CD4-positive, alpha-beta T cell treated with Interleukin-15 for 1 hour (primary cell): ENCODE measurements at places on chromosomes 16 and 17.

DNA sequence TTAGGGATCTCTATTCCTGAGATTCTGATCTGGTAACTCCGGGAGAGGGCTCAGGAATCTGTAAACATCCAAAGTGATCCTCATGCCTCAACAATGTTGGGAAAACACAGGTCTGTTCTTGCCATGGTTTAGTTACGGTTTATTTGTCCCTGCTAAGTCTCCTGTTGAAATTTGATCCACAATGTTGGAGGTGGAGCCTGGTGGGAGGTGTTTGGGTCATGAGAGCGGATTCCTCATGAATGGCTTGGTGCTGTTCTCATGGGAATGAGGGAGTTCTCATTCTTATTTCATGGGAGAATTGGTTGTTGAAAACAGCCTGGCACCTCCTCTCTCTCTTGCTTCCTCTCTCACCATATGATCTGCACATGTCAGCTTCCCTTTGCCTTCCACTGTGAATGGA is 608.6 kb upstream of the GOT2 start:
- no peak for DNase-seq

GRCh38 chr17:65467156-65467555 is 94.3 kb downstream of the AXIN2 start:
- DNase-seq = no peak

- no peak for DNase-seq
These were observed 8.9 kb upstream of the NDEL1 start for GRCh38 chr17:8426802-8427201.

DNA sequence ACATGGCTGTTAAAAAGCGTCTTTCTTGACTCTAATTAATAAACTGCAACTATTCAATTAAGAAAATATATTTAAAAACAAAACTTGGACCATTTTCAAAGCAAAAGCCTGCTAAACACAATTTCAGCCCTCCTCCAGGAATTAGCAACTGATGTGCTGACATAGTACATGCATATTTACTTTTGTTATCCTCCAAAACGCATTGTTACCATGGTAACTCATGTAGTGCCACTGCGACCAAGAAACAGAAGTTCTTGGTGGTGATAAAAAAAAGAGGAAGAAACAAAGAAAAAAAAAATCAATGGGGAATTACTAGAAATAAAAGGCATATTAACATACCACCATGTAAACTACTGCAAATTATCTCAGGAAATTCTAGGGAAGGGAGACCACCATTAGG is 793.4 kb upstream of the CDH8 start:
- DNase-seq = no peak

GRCh38 chr17:5468075-5468473 is 708 bp downstream of the DHX33 start:
- DNase-seq = no peak

- DNase-seq = no peak
These were observed 109.0 kb downstream of the SYCE1L start for GRCh38 chr16:77308163-77308561.

DNA sequence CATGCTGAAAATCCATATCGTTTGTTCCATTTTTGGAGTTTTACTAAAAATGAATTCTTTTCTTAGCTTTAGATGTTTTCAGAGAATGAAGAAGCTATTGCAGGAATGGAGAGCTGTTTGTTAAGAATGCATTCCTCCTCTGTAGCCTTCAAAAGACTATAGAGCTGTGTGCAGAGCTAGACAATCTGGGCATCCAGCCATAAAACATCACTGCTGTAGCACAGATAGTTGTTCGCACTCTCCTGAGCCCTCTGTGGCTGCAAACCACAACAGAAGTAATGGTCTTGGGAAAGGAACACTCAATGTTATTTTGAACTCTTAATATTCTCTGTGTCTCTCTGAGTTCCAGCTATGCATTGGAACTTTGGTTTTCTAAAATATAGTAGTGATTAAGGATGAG is 4.9 kb downstream of the TNRC6C start:
- peak; percentile 56 for DNase-seq

- DNase-seq = no peak
These were observed 13.4 kb upstream of the NLK start for GRCh38 chr17:28029044-28029443.

DNA sequence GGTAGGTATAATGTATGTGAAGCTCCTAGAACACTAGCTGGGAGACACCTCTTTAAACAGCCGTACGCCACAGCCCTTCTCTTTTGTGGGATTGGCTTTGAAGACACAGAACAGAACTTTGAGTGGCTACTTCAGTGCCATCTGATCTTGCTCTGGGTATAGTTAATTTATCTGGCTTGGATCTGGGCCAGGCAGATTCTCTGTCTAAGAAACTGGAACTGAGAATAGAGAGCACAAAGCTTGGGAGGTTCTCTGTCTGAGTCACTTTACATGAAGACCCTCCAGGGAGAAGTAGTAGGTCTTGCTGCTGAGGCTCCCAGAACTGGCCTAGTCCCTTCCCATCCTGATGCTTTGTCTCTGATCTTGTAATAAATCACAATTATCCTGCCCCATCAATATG is 721.0 kb upstream of the KIF2B start:
- DNase-seq = no peak

DNA sequence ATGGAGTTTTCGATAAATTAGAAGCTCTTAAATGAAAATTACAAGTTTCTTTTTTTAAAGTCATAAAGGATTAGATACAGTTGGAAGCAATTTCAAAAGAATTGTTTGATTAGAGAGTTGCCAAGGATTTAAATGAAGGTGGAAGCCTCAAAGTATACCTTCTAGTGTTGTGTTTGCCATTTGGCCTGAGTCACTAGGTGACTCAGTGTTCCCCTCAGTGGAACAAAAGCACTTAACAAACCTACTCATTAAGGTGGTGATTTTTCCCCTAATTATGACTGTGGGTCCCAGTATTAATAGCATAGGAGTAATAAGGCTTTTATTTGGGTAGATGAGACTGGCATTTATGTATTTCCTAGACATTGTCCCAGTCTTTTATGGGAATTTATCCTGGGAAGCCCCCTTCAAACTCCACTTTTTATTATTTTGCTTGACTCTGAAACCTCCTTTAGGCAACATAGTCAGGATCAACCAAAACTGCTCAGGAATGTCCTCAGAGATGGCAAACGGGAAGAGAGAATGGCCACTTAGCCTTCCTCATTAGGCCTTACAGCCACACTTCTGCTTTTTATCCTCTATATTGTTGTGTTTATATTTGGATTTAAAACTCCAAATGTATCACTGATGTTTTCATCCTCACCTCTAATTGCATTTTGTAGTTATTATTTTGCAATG is 161.0 kb downstream of the FTO start:
- DNase-seq = no peak

DNA sequence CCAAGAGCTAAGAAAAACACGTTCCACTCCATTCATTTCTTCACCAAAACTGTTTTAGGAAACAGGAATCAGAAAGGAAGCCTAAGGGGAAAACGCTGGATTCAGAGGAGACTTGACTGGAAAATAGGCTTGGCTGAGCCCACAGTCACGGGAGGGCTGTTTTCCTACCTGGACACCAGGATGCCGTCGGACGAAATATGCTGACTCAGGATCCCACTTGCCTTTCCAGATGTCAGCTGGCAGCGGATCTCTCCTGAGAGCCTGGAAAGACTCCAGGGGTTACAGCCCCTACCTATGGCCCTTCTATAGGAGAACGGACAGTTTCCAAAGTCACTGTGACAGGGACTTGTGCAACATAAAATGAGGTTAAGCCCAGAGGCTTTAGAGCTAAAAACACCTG is 245.1 kb downstream of the C16orf95 start:
- DNase-seq = no peak

DNA sequence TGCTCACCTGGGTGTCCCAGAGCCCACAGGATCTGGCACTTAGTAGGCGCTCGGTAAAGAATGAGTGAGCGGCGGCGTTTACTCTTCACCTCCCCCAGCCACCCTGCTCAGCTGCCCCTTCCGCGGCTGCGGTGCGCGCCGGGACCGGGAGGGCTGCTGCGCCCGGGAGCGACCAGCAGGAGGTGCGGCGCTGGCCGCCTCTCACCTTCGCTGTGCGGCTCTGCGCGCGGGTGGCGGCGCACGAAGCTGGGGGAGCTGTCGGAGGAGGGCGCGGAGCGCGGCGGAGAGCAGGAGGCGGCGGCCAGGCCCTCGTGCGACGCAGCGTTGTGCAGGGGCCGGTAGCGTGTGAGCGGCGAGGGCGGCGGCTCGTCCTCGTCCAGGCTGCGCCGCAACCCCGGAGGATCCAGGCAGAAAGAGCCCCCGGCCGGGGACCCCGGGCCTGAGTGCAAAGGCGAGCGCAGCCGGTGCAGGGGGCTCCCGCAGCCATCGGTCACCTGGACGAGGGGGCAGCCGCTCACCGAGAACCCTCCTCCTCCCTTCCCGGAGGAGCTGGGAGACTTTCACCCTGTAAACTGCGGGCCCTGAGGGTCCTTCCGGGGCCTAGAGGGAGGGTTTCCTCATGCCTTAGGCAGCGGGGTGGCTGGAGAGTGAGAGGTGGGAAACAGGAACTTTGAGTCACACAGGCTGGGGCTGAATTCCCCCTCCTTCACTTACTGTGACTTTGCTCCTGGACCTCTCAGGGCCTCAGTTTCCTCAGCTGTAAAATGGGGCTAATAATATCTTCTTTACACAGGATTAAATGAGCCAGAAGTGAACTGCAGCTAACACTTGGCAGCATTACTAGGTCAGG is 12.5 kb downstream of the SAMD14 start:
- DNase-seq = peak; percentile 59

DNA sequence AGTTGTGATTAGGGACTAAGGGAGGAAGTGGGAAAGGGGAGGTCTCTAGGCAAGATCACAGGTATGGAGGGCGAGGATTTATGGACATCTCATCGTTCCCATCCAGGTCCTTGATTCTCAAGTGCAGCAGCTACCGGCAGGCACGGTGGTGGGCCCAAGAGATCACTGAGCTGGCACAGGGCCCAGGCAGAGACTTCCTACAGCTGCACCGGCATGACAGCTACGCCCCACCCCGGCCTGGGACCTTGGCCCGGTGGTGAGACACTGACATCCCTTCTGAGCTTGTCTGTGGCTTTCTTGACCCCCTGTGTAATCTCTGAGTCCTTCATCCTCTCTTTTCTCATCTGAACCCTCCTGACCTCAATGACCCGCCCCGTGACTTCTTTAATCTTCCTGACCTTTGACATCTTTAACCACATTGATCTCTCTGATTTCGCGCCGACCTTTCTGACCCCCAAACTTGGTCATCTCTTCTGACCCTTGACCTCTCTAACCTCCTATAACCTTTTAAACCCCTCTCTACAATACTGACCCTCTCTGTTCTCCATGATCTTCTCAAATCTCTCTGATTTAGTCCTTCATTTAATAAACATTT is 3.8 kb downstream of the PLD2 start:
- no peak for DNase-seq

GRCh38 chr16:14576532-14576931 is 53.5 kb downstream of the PARN start:
- DNase-seq = no peak

DNA sequence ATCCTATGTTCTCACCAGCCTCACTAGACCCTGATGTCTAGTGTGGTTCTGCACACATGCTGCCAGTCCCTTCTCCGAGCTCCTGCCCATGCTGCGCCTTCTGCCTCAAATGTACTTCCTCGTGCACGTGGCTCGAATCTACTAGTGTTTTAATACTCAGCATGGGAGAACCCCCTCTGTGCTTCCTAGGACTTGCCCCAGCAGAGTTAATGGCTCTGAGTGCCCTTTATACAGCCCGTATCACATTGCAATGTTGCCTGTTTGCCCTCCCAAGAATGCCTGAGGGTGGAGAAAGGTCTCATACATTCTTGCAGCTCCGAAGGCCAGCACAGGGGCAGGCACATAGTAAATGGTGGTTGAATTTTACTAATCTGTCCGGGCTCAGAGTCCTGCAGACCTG is 190.8 kb upstream of the NLRP1 start:
- no peak for DNase-seq

GRCh38 chr16:51922476-51922875 is 624.5 kb downstream of the TOX3 start:
- DNase-seq = no peak

DNA sequence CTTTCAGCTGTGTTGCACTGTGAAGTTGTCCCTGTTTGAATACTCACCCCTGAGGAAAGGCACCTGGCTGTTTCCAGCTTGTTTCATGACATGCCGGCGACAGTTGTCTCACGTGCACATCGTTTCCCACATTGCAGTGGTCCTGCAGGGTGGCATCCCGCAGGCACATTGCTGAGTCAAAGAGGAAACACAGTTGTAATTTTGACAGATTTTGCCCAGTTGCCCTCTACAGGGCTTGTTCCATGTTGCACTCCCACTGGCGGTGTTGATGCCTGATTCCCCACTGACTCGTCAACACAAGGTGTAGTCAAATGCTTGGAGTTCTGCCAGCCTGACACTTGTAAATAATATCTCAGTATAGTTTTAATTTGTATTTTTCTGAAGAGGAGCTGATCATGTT is 23.8 kb downstream of the EPN2 start:
- DNase-seq = no peak

GRCh38 chr16:73092236-73092781 is 44.4 kb upstream of the ZFHX3 start:
- no peak for DNase-seq
